ENCODE measurements at places on chromosomes 5 and 9.

DNA sequence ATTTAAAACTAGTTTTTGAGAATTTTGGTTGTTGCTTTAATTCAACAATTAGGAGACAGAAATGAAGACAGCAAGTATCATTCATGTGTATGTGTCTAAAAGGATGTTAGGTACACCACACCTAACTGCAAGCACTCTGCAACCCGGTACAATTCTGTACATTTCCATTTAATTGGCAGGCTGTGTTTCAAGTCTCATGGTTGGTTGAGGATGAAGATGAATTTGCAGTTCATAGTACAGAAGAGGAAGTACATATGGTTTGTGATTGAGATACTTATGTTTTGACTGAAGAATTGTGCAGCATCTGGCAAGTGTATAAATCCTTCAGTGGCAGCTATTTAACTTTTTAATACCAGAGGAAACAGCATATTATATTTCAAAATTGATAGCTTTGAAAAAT, 628.7 kb upstream of the ZNF608 start:
- DNase-seq: peak; percentile 24

GRCh38 chr5:109558364-109558763, 131.4 kb upstream of the MAN2A1 start:
- DNase-seq: no peak

- no peak for DNase-seq
These were observed 65.8 kb downstream of the DOCK2 start for GRCh38 chr5:169702693-169703481.

- no peak for DNase-seq
These were observed 178.0 kb downstream of the YIPF5 start for GRCh38 chr5:143992496-143992895.

DNA sequence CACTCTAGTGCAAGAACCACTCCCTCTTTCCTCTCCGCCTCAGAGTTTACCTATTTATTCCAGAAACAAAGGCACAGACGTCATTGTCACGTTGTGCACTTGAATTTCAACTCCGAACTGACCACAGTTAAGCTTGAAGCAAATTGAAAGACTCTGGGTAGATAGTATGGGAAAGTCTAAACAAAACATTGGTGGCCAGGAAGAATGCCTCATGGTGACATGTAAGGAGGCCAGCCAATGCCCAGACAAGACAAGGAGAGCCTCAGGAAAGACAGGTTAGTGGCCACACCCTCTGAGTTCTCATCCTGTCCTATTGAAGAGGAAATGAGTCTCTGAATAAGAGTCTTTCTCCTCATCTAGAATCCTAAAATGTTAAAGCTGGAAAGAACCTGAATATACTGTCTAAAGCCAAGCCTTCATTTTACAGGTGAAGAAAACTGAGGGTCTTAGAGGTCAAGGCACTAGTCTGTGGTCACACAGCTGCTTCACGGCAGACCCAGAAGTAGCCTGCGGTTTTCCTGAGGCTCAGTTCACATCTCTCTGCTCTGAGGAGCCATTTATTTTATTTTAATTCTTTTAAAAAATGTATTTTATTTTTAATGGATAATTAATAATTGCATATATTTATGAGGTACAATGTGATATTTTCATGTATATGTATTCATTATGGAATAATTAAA, 30.2 kb downstream of the ZFAND5 start:
- no peak for DNase-seq

DNA sequence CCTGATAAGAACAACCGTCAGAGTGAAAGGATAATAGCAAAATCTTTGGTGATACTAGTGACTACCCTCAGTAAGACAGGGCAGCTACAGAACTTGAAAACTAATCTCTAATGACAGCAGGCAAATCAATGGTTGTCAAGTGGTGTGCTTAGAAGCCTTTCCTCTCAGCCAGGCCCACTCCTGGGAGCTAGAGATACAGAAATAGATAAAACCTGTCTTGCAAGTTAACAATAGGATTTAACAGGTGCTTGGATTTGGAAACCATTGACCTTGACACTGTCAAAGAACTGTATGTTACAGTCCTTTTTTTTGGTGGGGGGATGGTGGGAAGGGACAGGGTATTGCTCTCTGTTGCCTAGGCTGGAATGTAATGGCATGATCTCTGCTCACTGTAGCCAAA, 118.6 kb downstream of the BASP1 start:
- DNase-seq: no peak

GRCh38 chr5:75168026-75168735, 68.5 kb downstream of the ANKRD31 start:
- peak; percentile 45 for DNase-seq

- no peak for DNase-seq
These were observed 29.4 kb downstream of the CHD1 start for GRCh38 chr5:98899456-98899855.

- DNase-seq: peak; percentile 97
These were observed 429.6 kb downstream of the ARHGEF28 start for GRCh38 chr5:74055486-74056106.

- DNase-seq: no peak
These were observed 41.3 kb downstream of the HABP4 start for GRCh38 chr9:96491079-96491879.

- no peak for DNase-seq
These were observed 1.1 kb upstream of the SEMA4D start for GRCh38 chr9:89498852-89499480.

- DNase-seq: peak; percentile 12
These were observed 82.2 kb upstream of the ICE1 start for GRCh38 chr5:5340206-5340729.

DNA sequence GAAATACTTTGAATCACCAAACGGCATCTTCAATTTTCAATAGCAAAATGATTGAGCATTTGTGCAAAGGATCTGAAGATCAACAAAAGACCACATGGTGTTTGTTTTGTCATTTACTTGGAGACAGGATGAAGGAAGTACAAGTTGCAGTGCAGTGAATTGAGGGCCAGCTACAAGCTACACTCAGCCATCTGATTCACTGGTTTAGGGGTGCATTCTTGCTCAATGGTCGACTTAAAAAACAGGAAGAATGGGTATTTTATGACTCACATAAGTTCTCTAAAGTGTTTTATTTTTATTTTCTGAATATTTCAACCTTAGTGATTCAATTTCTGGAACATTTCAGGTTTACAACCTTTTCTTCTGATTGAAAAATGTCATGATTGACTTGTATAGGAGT, 412.1 kb upstream of the ADAMTSL1 start:
- DNase-seq: no peak

GRCh38 chr9:78543353-78543752, 246.4 kb downstream of the PSAT1 start:
- no peak for DNase-seq

GRCh38 chr9:72473474-72474261, 47.7 kb upstream of the TMC1 start:
- DNase-seq: no peak

DNA sequence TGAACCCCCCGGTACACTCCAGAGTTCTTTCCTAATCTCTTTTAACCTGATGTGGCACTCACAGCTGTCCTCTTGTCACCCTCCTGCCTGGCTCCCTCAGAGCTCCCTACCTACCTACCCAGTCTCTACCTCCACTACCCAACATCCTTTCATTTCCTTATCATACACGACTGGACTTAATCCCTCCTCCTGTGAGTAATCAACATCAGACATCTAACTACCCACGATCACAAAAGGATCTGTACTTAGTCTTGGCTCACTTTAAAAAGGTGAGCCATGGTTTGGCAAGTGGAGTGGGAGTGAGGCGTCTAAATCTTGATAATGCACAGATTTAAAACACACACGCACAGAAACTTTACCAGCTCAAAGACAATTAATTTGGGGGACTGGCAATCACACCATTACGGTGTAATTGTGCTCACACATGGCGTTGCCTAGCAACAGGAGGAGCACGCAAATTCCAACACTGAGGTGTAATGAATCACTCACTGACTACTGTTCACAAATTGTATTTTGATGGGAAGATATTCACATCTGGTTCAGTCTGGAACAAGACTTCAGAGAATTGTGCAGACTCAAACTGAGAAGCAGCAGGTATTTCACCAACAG, 235.9 kb downstream of the EPB41L4A start:
- peak; percentile 28 for DNase-seq

GRCh38 chr5:144405991-144406390, 235.3 kb downstream of the KCTD16 start:
- peak; percentile 7 for DNase-seq

DNA sequence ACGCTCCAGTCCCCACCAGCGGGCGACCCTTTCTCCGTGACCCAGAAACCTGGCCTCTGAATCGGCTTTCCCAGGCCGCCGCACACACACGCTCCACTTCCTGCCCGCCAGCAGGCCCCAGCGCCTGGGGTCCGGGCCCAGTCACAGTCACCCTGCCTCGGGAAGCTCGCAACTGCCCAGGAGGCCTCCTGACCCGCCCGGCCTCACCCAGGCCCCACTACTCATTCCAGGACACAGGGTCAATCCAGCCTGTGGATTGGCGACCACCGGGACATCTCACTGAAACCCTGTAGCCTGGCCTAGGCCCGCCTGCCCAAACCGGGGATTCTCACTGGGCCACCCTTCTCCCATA, 2.7 kb upstream of the IRX4 start:
- no peak for DNase-seq

GRCh38 chr9:100324594-100325200, 28.0 kb downstream of the TEX10 start:
- DNase-seq: peak; percentile 35

- DNase-seq: no peak
These were observed 5.3 kb downstream of the ABO start for GRCh38 chr9:133269537-133270362.

GRCh38 chr5:67934976-67935375, 280.6 kb upstream of the PIK3R1 start:
- DNase-seq: no peak

- DNase-seq: no peak
These were observed 53.4 kb downstream of the TENT4A start for GRCh38 chr5:6766604-6767093.

GRCh38 chr9:110240198-110240597, 16.1 kb downstream of the TXN start:
- DNase-seq: no peak

DNA sequence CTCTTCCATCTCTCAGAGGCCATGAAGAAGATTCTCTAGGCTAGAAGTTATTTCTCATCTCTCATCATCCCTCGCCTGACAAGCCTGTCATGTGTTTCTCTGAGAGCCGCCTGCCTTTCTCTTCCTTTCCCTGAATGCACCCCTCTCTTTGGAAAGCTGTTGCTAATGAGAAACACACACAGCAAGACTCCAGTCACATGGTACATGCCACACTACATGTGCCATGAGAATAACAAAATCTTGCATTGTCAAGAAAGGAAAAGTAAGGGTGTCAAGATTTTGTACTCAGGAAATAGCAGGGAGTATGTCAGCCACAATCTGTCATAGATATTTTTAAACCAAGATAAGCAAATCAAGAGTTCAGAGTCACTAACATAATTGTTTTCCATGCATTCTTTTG, 8.9 kb downstream of the AGXT2 start:
- DNase-seq: no peak

- no peak for DNase-seq
These were observed 4.2 kb upstream of the CA9 start for GRCh38 chr9:35669331-35670145.

GRCh38 chr9:105405514-105406131, 42.2 kb upstream of the FSD1L start:
- DNase-seq: peak; percentile 97

DNA sequence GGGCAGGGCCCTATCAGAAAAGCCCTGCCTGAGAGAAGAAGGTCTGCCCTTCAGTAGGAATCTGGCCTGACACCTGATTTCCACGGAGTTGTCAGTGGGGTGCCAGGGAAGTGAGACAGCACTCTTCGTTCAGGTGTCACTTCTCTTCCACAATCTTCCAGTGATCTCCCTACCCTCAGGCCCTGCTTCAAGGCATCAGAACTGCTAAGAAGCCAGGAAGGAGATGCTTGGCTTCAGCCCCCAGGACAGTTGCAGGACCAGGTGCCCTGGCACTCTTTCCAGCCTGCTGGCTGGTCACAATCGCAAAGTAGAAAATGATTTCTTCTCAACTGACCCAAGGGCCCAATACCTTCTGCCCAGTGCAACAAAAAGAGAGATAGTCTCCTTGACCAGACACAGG, 50.3 kb downstream of the SPOCK1 start:
- DNase-seq: no peak

DNA sequence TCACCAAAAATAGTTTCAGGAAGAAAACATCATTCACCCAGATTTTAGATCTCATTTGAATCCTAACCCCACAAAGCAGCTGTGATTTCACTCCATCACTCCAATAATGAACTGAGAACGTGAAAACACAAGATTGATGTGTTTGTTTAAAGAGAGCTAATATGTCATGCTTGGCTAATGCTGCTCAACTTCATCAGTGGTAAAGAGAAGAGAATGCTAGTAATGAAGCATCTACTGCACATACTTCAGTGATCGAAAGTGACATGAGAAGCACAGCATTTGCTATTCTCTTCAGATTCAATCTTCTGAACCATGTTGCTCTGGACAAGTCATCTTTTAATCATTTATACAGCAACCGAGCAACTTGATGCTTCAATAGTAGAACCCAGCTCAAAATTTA, 874.7 kb downstream of the EFNA5 start:
- DNase-seq: no peak

DNA sequence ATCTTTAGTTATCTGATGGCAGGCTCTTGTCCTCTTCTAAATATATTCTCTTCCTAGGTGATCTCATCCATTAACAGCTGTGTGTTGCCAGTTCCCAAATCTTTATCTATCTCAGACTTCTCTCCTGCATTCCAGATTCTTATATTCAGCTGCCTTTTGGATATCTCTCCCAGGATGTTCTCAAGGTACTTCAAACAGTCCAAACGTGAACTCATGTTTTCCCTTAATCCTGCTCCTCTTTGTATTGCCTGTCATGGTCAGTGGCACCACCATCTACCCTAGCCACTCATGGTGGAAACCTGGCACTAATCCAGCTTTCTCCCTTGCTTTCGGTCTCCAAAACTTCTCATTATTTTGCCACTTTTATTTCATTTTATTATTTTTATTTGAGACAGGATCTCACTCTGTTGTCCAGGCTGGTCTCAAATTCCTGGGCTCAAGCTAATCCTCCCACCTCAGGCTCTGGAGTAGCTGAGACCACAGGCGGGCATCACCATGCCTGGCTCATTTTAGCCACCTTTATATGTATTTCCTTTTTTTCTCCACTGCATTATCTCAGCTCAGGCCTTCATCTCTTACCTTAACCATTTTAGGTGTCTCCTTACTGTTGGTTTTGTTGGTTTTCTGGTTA, 3.8 kb downstream of the ZFYVE16 start:
- no peak for DNase-seq

GRCh38 chr9:91483189-91483691, 59.6 kb upstream of the NFIL3 start:
- DNase-seq: no peak

GRCh38 chr9:126925876-126926275, 11.3 kb downstream of the RALGPS1 start:
- no peak for DNase-seq

- DNase-seq: no peak
These were observed 72.6 kb downstream of the DAPK1 start for GRCh38 chr9:87570000-87570908.

DNA sequence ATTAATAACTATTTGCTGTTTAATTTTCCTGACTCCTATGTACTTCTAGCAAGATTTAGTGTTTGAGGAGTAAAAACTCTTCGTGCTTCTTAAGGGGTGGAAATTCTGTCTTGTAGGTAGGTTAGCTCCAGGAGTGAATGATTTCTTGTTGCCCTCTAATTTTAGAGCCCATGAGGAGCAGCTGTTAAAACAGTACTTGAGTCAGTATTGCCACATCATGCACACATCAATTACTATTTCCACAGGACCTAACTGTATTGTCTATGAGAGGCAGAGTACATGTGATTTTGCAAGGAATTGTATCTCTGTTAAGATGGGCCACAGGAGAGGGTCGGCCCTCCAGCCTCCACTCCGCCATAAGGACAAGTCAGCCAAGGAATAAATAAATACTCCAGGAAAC, 91.2 kb downstream of the PDZD2 start:
- DNase-seq: no peak
